ENCODE measurements at places on chromosomes 7 and 10. TPM values are rescaled to one million over a fixed set of nuclear protein-coding genes. Genes with fewer than 3 reads are reported as not detected.

The SH2D4B gene
- total RNA-seq, result 0.43 TPM

The LIMK1 gene
- total RNA-seq, result 53.1 TPM

The GPR26 gene
- not detected for total RNA-seq

The ZNF804B gene
- total RNA-seq, result not detected

The SUGCT gene
- 4.1 TPM for total RNA-seq

The NPTX2 gene
- total RNA-seq, result 2.1 TPM

Measured in upper lobe of right lung (tissue), 1 donor.